H1 (cell line): ENCODE measurements at places on chromosomes 5 and 9. TPM values are rescaled to one million over a fixed set of nuclear protein-coding genes. Genes with fewer than 3 reads are reported as not detected.

Gene NR5A1
- total RNA-seq = 0.42 and 0.58 TPM in 2 replicates

- no peak for DNase-seq
Observed at GRCh38 chr9:18728642-18729041, 254.7 kb downstream of the ADAMTSL1 start.

GRCh38 chr9:93058355-93059010 lies at the start of gene SUSD3:
SUSD3 (plus strand) TSS chr9:93058701; CDS start chr9:93058743, 42 bp downstream.
- DNase-seq = peak; percentile 53

Gene FOXD4L5
- 0.13 TPM in 1 of 2 replicates, not detected in the other for total RNA-seq

GRCh38 chr5:82334856-82335255 lies 56.7 kb upstream of the RPS23 start:
- DNase-seq = no peak

DNA sequence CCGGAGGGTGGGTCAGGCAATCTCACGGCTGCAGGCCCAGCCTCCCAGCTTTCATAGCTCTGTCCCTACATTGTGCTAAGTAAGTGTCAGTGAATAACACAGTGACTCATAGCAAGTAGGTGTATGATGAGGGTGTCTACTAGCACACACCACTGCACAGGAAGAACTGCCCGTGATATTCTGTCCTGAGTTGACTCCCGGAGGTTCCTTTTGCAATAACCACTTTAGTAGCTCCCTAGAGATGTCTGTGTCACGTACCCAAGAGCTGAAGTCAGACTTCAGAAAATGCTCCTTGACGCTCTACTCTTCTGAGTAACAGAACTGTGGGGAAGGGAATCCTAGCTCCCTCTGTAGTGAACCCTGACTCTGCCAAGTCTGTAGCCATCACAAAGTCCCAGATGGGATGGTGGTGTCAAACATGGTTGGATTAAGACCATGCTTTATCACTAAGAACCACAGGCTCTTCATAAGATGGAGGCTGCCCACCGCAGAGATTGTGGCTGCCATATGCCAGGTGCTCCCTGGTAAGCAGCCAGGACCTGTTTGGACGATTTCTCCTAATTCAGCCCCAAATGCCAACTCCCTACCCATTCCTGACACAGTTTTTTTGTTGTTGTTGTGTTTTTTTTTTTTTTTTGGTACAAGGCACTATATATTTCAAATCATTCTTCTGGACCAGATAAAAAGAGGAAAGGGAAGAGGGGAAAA lies 352.6 kb upstream of the PANK3 start:
- DNase-seq = no peak
